CD4-positive, CD25-positive, alpha-beta regulatory T cell (primary cell): ENCODE measurements at places on chromosomes 2 and 18. TPM values are rescaled to one million over a fixed set of nuclear protein-coding genes. Genes with fewer than 3 reads are reported as not detected.

DNA sequence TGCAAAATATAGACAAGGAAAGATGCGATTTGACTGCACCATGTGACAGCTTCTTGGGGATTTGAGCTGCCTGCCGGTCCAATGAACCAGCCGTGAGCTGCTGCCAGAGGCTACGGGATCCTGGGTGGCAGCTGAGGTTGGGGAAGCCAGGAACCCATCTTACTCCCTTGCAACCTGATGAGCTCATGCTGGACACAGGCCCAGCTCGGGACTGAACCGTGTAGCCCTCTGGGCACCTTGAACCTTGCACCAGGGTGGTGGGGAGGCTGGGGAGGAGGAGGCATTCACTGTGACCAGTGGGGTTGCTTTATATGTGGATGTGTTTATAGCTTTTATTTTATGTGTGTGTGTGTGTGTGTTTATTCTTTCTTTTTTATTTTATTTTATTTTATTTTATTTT lies 9.1 kb downstream of the ALPI start:
- no peak for DNase-seq

DNA sequence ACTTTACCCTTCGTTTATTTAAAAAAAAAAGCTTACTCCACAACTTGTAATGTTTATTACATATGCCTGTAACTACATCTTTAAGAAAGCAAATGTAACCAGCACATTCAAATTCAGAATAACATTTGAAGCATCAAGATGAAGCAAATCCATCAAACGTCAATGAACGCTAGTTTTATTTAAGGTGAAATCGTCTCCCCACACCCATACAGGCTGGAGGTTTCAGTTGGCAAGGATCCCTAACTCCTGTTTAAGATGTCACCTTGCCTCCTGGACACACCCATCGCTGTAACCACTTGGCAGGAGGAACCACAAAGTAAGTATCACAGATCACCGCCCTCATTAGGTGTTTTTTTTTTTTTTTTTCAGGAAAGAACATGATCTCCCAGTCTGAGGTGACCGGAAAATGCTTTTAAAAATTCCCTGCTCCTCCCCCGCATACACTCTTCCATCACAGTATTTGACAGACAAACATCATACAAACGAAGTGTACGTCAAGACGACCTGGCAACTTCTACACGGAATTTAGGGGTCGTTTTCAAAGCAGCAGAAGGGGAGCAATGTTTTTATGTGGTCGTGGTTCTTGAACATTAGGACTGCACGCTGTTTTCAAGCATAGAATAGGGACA lies 19.7 kb upstream of the STPG4 start:
- DNase-seq: peak; percentile 31

DNA sequence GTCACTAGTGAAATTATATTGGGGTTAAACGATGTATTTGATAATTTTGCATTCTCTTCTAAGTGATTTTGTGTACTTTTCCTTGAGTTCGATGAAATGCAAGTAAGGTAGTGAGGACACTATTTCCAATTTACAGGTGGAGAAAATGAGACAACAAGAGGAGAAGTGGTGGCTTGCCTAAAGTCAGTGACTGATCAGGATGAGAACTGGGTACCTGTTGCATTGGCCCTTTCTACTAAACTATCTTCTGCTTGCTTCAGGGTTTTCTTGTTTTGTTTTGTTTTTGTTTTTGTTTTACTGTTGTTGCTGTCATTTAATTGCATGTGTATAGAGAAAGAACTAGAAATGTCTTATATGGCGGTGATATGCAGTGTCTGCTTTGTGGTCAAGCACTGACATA lies 31.4 kb upstream of the FBXO11 start:
- DNase-seq: no peak

GRCh38 chr18:63192126-63192884 lies 127.3 kb downstream of the BCL2 start:
- DNase-seq: no peak

GRCh38 chr18:76448256-76449110 lies 46.6 kb downstream of the ZNF516 start:
- DNase-seq: no peak

- no peak for DNase-seq
Measured at GRCh38 chr2:211846714-211847113, 691.9 kb downstream of the ERBB4 start.

DNA sequence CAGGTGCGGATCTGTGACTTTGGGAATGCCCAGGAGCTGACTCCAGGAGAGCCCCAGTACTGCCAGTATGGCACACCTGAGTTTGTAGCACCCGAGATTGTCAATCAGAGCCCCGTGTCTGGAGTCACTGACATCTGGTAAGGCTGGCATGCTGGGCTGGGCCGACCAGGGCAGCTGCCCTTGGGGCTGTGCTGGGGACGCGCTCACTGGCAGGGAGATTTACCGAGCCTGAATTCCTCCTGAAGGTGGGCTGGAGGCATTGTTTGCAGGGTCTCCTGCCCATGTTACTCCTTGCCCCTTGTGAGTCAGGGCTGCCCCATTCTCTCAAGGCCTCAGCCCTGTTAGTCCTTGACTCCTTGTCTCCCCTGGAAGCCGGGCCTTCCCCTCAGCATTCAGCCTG lies 18.7 kb upstream of the GMPPA start:
- DNase-seq: no peak

DNA sequence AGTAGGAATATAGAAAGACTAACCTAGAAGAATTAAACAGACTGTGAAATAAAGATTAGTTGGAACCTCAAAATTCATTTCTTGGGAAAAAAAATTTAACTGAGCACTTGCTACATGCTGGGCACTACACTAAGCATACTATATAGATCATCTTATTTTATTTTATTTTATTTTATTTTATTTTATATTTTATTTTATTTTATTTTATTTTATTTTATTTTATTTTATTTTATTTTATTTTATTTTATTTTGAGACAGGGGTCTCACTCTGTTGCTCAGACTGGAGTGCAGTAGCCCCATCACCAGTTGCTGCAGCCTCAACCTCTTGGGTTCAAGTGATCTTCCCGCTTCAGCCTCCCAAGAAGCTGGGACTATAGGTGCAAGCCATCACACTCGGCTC lies 74.5 kb upstream of the DSC1 start:
- no peak for DNase-seq

DNA sequence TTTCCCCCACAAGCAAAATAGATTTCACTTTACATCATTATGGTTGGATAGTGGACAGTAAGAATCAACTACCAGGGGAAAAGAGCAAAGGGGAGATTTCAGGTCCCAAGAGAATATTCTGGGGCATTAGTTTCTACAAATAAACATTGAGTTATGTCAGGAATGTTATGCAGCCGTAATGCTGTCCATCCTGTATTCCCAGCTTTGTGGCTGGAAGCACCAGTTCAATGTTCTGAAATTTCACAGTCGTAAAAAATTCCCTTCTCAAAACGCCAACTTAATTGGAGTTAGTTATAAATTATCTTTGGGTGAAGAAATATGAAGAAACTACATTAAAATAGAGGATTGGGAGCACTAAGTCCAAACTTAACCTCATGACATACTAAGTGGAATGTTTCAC lies 141.5 kb upstream of the FIGN start:
- DNase-seq: no peak

DNA sequence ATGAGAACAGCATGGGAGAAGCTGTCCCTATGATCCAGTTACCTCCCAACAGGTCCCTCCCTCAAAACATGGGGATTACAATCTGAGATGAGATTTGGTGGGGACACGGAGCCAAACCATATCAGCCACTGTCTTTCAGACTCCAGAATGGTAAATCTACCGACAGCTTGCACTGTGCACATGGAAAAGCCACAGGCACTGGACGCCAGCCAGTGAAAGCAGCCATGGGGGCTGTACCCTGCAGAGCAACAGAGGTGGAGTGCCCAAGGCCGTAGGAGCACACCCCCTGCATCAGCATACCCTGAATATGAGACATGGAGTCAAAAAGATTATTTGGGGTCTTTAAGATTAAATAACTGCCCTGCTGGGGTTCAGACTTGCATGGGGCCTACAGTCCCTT lies 218.4 kb downstream of the PDE1A start:
- DNase-seq: no peak

- no peak for DNase-seq
Measured at GRCh38 chr2:25726522-25726921, 53.1 kb upstream of the DTNB start.

DNA sequence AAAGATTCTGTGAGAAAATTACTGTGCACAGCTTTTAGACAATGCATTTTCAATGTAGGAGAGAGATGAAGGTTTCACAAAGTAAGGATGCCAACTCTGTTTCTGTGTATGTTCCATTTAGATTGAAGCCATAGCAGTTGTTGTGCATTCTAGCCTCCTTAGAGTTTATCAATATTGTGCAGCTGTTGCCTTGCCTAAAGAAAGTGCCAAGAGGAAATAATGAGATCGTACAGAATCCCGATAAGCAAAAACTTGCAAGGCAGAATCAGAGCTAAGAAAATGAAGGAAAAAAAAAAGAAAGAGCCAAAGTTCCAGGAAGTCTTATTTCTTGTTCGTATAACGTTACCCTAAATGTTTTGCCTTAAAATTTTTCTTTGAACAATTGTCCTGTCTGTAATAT lies 965.0 kb downstream of the DCDC2C start:
- no peak for DNase-seq

GRCh38 chr2:139600166-139600565 lies 820.0 kb upstream of the NXPH2 start:
- no peak for DNase-seq

- no peak for DNase-seq
Measured at GRCh38 chr2:47214990-47215389, 59.9 kb upstream of the STPG4 start.

GRCh38 chr18:57755473-57756067 lies 47.5 kb downstream of the ATP8B1 start:
- DNase-seq: no peak

GRCh38 chr2:31141443-31142085 lies 3.3 kb upstream of the GALNT14 start:
- no peak for DNase-seq

DNA sequence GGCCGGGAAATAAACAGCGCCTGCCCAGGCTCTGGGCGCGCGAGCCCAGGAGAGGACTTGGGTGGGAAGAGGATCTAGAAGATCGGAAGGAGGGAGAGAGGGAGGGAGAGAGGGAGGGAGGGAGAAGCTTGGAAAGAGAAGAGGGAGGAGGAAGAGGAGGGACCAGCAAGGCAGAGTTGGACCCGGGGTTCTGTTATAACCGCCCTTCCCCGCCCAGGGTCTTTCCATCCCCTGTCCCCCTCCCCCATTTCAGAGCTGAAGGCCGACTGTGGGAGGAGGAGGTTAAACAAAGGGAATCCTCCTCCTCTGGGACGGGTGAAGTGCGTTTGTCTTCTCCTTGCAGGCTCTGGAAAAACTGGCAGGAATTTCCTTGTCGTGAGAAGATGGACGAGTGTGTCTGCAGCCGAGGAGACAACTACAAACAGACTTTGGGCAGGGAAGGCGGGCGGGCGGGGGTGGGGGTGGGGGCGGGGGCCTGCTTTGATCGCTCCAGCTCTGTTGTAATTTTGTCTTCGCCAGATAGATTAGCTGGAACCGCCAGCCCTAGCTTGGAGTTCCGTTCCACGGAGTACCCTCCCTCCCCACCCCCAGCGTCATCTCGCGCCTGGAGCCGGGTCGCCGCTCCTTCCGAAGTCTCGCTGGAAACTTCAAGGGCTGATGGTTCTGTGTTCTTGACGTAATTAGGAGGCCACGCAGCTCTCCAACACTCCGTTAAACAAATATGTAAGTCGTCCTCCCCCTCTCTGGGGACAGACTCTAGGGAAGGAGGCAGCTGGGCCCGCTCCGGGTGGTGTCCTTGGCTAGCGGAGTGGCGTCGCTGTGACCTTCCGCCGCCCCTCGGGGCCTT lies 6.4 kb upstream of the SP9 start:
- peak; percentile 2 for DNase-seq

- no peak for DNase-seq
Measured at GRCh38 chr2:224345492-224345891, 56.4 kb downstream of the FAM124B start.

DNA sequence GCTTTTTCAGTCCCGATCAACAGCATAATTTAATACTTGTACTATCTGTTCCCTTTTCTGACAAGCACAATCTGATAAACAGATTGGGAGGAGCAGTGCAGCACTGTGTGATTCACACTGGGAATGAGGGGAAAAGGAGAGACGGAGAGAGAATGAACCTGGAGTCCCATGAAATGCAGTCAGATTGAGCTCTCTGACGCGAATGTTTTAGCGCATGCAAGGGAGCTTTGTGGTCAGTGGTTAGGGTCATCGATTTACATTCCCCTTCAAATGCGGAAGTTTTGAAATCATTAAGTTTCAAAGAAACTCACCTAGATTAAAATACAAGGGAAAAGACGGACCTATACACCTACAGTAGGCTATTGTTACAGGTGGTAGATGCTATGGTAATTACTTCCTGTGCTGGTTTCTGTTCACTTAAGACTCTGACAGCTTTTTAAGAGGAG lies 99.6 kb downstream of the KCTD1 start:
- no peak for DNase-seq

Gene DNMT3A
- total RNA-seq: 81.0 TPM

Gene PID1
- total RNA-seq: not detected

Gene GNAL
- total RNA-seq: 0.76 TPM

Gene YES1
- total RNA-seq: 4.1 TPM

Gene REG3G
- not detected for total RNA-seq

Gene VIL1
- total RNA-seq: 2.1 TPM

Gene SLC5A6
- total RNA-seq: 154 TPM

Gene SATB2
- not detected for total RNA-seq
